ENCODE measurements at places on chromosomes 1 and 21.

GRCh38 chr1:243712941-243713340, 137.1 kb downstream of the AKT3 start:
- DNase-seq = no peak

GRCh38 chr1:17717594-17718535, 37.3 kb upstream of the ACTL8 start:
- DNase-seq = no peak

GRCh38 chr1:154520333-154520732, 18.1 kb upstream of the SHE start:
- no peak for DNase-seq

- no peak for DNase-seq
Measured at GRCh38 chr1:206560007-206560716, 52.1 kb downstream of the EIF2D start.

GRCh38 chr1:150012611-150013010, 2.1 kb upstream of the OTUD7B start:
- no peak for DNase-seq

DNA sequence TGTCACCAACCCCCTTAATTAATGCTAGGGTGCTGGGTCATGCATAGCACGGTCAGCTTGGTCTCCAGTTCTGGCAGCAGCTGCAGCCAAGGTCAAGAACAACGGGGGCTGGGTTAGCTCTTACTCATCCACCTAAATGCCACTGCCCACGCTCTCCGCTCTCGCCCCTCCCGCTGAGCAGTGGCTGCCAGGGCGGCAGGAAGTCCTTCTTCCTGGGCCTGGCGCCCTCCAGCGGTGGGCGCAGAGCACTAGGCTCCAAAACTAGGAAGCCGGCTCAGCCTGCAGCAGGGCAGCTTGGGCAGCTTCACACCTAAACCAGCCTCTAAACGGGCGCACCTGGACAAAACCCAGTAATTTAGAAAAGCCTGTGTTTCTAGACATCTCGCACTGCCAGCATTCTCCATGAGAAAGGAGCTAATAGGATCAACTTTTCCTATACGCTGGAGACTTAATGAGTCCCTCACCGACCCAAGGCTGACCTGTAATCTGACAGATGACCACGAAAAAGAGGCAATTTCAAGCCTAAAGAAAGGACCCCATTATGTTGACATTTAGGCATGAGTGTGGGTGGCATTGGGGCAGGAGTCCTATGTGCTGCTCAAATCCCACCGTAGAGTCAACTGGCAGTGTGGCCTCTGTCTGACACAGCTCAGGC, 78.4 kb upstream of the LRRN2 start:
- peak; percentile 18 for DNase-seq

- DNase-seq = no peak
Measured at GRCh38 chr1:7932524-7933138, 8.0 kb downstream of the TNFRSF9 start.

DNA sequence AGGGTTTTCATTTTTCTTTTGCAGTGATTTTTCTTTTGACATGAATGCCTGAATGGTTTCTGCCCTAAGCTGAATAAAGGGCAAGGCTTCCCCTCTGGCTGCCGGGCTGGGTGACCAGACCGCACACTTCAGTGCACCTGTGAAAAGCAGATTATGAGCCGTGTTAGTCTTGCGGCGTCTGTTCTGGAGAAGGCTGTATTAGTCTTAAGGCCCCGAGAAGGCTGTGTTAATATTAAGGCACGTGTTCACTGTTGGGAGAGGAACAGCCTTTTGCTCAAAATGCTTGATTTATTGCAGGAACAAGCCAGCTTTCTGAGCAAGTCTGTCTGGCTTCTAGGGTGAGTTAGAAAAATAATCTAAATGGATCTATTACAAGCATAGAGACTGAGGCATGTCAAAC, 54.7 kb upstream of the DNAH14 start:
- no peak for DNase-seq

DNA sequence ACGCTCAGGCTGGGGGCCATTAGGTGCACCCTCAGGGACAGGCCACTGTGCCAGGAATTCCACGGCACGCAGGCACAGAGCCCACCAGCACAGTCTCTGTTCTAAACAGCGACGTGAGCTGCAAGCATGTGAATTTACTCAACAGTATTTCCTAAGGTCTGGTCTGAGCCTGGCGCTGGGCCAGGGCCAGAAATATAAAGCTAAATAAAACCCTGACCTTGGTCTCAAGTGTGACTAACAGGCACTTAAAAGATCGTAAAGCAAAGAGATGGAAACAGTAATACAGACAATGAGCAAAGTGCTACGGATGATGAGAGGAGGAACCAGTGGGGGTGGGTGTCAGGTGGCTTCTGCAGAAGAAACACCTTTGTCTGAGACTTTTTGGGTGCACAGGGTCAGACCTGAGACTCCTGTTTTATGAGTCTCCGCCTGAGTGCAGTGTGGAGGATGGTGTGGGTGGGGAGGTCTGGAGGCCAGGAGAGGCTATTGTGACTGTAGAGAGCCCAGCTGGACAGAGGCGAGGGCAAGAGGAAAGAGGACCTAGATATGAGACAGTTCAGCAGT, 53.4 kb upstream of the EDN2 start:
- no peak for DNase-seq

- peak; percentile 7 for DNase-seq
Measured at GRCh38 chr1:178725466-178726086, 532 bp downstream of the RALGPS2 start.

Data from T-helper 2 cell (primary cell).